HCEC 1CT (cell line): ENCODE measurements at places on chromosomes 13 and 19.

DNA sequence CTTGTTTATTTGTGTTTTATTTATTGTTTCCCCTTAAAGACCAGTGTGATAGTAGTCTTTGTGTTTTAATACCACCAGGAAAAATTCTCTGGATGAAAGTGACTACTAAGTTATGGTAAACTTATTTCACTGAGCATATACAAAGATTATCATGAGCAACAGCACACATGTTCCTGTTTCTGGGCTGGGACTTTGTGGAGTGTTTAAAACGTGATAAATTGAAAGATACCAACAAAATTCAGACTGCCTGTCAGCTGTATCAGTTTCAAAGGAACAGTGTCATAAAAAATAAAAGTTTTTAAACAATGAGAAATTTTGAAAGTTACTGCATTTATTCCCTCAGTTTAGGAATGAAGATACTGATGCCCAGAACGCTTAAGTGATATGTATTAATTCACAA is 259.4 kb downstream of the DACH1 start:
- DNase-seq, result no peak

DNA sequence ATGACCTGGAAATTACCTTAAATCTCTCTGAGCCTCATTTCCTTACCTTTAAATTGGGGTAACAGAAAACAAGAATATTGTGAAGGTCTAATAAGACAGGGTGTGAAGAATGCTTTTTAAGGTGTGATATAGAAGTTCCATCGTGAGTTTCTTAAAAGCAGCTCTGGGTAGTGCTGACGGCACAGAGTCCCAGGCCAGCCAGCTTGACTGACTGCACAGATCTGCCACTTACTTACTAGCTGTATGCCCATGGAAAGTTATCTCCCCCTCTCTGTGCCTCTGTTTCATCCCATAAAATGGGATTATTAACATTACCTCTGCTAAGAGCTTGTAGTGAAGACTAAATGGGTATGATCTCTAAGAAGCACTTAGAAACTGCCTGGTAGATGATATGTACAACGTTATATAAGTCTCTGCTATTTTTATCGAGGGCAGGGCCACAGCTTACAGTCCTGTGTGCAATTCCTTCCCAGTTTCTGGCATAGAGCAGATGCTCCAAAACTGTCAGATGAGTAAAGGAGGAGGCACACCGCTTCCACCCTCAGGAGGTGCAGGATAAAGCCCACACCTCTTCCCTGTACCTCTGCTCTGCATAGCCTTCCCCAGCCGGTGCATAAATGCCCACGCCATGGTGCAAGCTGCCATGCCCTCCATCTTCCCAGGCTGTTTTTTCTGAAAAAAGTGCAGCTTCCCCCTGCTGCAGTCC is 99.6 kb downstream of the MBNL2 start:
- no peak for DNase-seq

GRCh38 chr13:42614436-42615035 is 40.6 kb downstream of the TNFSF11 start:
- DNase-seq, result no peak

DNA sequence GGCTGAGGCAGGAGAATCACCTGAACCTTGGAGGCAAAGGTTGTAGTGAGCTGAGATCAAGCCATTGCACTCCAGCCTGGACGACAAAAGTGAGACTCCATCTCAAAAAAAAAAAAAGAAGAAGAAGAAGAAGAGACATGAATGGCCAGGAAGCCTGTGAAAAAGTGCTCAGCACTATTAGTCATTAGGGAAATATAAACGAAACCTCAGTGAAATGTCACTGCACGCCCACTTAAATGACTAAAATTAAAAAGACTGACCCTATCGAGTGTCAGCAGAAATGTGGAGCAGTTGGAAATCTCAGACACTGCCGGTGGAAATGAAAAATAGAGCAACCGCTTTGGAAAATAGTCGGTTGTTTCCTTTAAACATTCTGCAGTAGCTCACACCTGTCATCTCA is 5.5 kb upstream of the TYROBP start:
- DNase-seq, result no peak

- no peak for DNase-seq
Observed at GRCh38 chr13:73096638-73097037, 37.8 kb downstream of the KLF5 start.
